ENCODE measurements at places on chromosomes 6 and 20.
A peak's percentile ranks its signal among the peaks of the same experiment; 100 is the strongest.

DNA sequence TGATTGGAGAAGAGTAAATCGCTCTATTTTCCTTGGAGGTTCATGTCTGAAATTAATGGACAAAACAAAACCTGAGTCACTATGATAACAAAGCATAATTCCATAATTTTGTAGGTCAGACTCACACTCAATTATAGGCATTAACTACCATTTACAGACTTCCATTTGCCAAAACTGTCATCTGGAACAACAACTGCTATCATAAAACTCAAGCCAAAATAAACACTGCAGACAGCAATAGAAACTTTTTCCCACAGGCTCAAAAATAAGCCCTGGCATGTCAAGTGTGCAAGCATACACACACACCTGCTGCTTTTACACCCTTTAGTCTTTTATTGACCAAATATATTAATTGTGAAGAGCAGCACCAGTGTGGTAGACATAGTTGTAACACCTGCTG lies 7.1 kb downstream of the MRPS10 start:
- DNase-seq = no peak
- H3K4me1 ChIP-seq = no peaks in the 10 kb centered on the region
- no peak overlapping the region for H3K4me3 ChIP-seq
- no peak overlapping the region for H3K27ac ChIP-seq

- H3K36me3 ChIP-seq = no peaks in the 10 kb centered on the region
- no peaks in the 10 kb centered on the region for H3K27me3 ChIP-seq
- no peak overlapping the region for H3K4me3 ChIP-seq
- no peak overlapping the region for H3K27ac ChIP-seq
- DNase-seq = no peak
Observed at GRCh38 chr6:134123666-134124208, 71.3 kb upstream of the SLC2A12 start.

DNA sequence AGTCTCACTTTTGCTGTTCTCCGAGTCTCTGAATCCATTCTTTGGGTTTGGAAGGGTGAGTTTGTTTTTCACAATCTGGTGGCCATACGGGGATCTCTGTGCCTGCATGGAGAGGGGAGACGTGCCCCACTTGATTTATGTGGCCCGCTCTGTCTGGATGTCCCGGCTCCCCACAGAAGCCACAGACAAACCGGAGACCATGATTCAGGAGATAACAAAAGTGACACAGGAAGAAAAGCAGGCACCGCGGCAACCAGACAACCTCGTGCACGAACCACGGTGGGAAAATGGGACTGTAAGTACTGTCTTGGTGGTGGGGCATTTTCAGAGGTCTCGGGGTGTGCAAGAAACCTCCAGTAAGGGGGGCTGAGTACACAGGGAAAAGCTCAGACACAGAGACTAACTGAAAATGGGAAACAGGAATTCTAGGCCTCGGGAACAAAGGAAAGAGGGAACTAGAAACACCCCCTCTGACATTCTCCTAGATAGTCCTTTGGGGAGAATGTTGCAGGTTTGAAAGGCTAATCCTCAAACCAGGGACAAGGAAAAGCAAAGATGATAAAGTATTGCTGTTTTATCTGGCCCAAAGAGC lies 22.1 kb upstream of the ZNF318 start:
- H3K4me1 ChIP-seq = no peaks in the 10 kb centered on the region
- no peak overlapping the region for H3K4me3 ChIP-seq
- H3K27me3 ChIP-seq = no peaks in the 10 kb centered on the region
- DNase-seq = no peak
- H3K27ac ChIP-seq = no peak overlapping the region

DNA sequence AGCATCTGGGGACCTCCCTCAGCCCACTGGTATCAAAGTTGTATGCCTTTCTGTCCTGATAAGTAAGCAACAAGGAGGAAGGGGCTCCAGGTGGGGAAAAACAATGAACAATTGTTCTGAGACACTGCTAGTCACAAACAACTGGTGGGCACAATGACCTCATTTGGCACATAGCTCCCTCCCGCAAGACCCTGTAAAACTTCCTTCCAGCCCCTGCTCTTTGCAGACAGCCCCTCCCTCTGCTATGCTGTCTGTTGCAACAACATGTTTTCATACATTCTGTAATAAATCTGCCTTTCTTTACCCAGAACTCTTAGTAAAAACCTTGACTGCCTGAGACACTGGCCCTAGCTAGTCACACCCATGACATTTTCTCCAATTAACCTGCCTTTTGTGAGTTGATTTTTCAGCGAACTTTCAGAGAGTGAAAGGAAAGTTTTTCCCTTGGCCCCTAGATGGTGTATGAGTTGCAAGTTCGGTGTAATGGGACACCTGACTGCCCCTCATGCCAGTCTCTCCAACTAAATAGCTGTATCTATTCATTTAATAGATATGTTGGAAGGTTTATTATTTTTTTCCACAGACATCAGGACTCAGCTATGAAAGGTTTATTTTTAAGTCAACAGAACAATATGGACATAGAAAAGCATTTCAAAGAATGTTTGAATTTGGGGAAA lies 142.3 kb upstream of the SLC22A16 start:
- no peaks in the 10 kb centered on the region for H3K4me1 ChIP-seq
- DNase-seq = no peak
- no peak overlapping the region for H3K27ac ChIP-seq
- H3K27me3 ChIP-seq = no peaks in the 10 kb centered on the region
- peaks cover 8% of the 10 kb centered on the region for H3K36me3 ChIP-seq

GRCh38 chr20:25025091-25025861 lies 32.7 kb downstream of the ACSS1 start:
- H3K27me3 ChIP-seq = no peaks in the 10 kb centered on the region
- H3K4me3 ChIP-seq = no peak overlapping the region
- no peak for DNase-seq
- no peaks in the 10 kb centered on the region for H3K4me1 ChIP-seq

- no peak overlapping the region for H3K4me3 ChIP-seq
- H3K27me3 ChIP-seq = peaks cover 38% of the 10 kb centered on the region
- no peak for DNase-seq
- no peaks in the 10 kb centered on the region for H3K36me3 ChIP-seq
Observed at GRCh38 chr6:152634773-152635172, 2.4 kb downstream of the SYNE1 start.

DNA sequence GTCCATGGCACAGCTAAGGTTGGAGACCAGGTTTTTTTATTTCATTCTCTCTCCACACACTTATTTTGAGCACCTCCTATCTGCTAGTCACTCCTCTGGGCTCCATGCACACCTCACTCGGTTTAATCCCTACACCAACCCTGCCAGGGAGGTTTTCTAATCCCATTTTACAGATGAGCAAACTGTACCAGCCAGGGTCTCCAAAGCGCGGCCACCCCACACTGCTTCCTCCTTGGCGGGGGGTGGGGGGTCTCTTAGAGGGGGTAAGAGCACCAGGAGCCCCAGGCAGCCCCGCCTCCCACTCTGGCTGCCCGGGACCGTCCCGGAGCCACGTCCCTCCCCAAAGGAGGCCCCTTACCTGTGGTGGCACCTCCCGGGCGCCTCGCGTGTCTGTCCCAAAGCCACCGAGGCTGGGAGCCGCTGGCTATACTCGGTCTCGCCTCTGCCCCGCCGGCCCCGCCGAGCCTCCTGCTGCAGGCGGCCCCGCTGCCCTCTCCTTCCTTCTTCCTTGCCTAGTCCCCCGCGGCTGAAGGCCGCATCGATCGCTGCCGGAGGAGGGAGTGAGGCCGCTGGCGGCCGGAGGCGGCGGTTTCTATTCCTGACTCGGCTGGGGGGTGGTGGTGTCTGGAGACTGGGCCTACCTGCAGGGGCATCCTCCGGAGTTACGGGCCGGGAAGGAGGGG lies at the start of gene KCNS1:
TSS of gene KCNS1 (minus strand) at position 565 of the 683 bp plus-strand sequence. CDS start 1,891 bp downstream, outside the sequence.
- H3K36me3 ChIP-seq = no peaks in the 10 kb centered on the region
- H3K4me3 ChIP-seq = peak within 1 kb of the TSS; percentile 32
- peak; percentile 34 for DNase-seq
- H3K4me1 ChIP-seq = peaks cover 2% of the 10 kb centered on the region
- peaks cover 41% of the 10 kb centered on the region for H3K27me3 ChIP-seq

DNA sequence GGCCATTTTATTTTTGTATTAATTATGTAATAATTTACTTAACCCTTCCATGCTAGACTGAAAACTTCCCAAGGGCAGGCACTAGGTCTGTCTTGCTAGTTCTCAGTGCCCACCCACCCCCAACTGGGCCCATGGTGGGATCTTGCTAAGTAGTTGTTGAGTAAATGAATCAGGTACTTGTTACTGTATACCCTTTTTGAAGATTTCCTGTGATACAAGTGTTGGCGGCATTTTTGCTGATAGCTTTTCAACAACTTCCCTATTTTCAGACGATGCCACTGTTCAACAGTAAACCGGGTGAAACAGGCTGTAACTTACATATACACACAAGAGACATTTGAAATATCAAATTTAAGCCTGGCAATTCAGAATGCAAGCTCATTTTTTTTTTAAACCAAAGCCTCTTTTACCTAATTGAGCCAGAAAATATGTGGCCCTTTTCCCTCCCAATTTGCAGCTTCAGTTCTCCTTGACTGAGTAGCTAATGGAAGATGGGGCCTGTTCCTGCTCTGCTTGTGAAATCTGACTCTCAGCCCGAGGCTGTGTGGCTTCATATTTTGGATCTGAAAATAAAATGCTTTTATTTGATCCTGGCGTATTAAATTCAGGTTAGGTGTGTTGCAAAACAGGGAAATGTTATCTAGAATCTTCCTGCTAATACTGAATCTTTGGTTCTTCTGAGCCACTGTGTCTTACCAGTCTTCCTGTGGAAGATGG lies 288.3 kb downstream of the NRN1 start:
- H3K4me3 ChIP-seq = no peak overlapping the region
- peak; percentile 10 for DNase-seq
- peaks cover 5% of the 10 kb centered on the region for H3K4me1 ChIP-seq

- DNase-seq = no peak
- peaks cover 5% of the 10 kb centered on the region for H3K4me1 ChIP-seq
- no peak overlapping the region for H3K27ac ChIP-seq
- no peaks in the 10 kb centered on the region for H3K27me3 ChIP-seq
- H3K36me3 ChIP-seq = peaks cover 47% of the 10 kb centered on the region
Observed at GRCh38 chr6:31529329-31530150, 778 bp downstream of the MCCD1 start.

DNA sequence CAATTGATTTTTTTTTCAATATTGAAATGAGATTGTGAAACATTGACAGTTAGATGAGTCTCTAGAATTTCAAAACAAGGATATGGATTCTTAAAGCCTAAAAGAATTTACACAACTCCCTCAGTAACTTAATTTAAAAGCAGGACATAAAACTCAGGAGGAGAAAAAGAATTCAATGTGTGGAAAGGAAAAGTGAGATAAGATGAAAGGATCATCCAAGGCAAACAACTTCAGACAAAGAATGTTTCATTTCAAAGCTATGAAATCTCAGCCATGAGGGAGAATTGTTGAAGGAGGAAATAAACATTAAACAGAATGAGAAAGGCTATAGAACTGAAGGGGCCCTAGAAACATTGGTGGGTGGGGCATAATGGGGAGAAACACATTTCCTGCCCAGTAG lies 191.7 kb upstream of the NOX3 start:
- no peaks in the 10 kb centered on the region for H3K27me3 ChIP-seq
- H3K36me3 ChIP-seq = no peaks in the 10 kb centered on the region
- H3K4me3 ChIP-seq = no peak overlapping the region
- no peak overlapping the region for H3K27ac ChIP-seq

DNA sequence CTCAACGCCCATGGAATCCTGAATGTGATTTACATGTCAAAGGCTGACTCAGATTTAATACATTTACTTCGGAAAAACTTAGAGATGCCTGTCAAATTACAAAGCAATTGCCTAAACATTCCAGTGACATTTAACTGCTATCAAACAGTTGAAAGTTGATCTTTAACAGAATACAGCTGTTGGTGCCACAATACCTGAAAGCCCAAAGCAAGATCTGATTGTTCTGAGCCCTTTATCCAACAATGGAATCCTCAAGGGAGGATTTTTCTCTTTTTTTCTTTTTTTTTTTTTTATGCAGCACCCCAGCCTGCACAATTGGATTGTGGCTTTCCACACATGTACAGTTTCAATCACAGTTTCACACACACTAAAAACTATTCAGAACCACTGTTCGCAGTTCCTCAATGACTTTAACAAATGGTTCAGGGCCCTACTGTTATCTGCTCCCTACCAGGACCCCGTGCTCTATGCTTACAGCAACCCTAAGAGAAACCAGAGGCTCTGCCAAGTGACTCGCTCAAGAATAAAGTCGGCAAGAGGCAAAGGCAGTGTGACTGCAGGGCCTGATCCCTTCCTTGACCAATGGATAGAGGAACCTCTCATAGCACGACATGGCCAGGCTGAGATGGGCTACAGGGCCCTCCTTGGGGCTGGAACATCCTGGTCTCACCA lies 33.3 kb downstream of the EPB41L2 start:
- no peak overlapping the region for H3K27ac ChIP-seq
- DNase-seq = no peak
- peaks cover 2% of the 10 kb centered on the region for H3K4me1 ChIP-seq
- H3K27me3 ChIP-seq = no peaks in the 10 kb centered on the region
- H3K4me3 ChIP-seq = no peak overlapping the region

DNA sequence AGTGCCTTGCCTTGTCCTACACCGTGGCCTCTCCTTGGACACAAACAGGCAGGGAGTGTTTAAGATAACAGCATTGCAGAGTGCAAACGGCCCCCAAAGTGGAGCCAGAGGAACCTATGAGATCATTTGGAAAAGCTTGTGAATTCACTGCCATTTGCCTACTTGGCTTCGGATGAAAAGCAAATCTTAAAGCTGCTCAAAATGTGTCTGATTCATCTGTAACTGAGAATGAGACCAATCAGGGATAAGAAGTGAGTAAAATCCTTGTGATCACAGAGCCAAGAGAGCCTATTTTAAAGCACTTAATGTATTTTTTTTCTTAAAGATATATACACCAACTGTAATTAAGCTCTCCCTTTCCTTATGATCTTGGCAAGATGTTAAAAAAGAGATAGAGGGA lies 65.7 kb upstream of the BACH2 start:
- no peak overlapping the region for H3K4me3 ChIP-seq
- no peak overlapping the region for H3K27ac ChIP-seq
- DNase-seq = no peak

DNA sequence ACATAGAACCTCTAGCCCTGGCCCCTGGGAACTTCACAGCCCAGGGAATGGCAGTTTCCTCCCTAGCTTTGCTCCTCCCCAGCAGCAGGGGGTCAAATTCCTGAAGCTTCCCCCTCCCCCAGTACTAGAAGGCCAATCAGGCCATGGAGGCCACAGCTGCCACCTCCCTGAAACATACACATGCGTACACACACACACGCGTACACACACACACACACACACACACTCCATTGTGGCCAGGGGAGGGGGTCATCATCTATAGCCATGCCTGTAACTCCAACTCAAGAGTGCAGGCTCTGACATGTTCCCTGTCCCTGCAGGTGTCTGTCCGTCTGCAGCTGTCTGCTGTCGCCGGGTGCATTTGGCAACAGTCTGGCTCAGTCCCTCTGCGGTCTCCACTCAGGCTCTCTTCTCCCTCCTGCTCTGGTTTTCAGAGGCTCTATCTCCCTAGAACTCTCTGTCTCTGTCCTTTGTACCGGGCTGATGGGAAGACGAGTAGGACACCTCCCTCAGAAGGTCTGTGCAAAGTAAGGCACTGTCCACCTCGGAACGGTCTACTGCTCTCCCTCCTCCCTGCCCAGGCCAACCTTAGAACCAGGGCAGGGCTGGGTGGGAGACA lies 1.4 kb downstream of the LRFN2 start:
- no peaks in the 10 kb centered on the region for H3K36me3 ChIP-seq
- no peak overlapping the region for H3K27ac ChIP-seq
- H3K27me3 ChIP-seq = peaks cover 17% of the 10 kb centered on the region
- DNase-seq = no peak
- H3K4me3 ChIP-seq = peak overlapping the region; percentile 56

Measured in H1 (cell line).